ENCODE measurements at places on chromosomes 13 and 19.

GRCh38 chr19:38989066-38989605 lies 13.6 kb upstream of the FBXO17 start:
- DNase-seq: no peak

DNA sequence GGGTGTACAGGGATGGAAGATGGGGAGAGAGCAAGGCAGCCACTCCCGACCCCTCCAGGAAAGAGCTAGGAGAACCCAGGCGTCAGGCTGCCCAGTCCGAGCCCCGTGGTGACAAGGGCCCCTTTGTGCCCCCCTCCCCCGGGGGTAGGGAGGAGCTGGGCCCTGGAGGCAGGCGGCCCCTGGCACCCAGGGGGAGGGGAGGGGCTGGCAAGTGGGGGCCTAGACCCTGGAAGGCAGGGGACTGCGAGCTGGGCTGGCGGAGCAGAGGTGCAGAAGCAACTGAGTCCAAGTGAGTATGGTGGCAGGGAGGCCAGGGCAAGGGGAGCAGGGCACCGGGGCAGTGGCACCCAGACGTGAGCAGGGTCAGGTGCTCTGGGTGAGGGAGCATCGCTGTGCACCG lies at the start of gene MAG:
Gene MAG (plus strand): TSS at position 246 of the 400 bp plus-strand sequence. CDS start 3,248 bp downstream, outside the sequence.
- no peak for DNase-seq

- no peak for DNase-seq
These were observed 171.3 kb downstream of the CACNA1A start for GRCh38 chr19:13334801-13335481.

GRCh38 chr13:45040622-45041021 lies 51.3 kb downstream of the GPALPP1 start:
- no peak for DNase-seq

- no peak for DNase-seq
These were observed 5.6 kb upstream of the DPF1 start for GRCh38 chr19:38229585-38230073.

DNA sequence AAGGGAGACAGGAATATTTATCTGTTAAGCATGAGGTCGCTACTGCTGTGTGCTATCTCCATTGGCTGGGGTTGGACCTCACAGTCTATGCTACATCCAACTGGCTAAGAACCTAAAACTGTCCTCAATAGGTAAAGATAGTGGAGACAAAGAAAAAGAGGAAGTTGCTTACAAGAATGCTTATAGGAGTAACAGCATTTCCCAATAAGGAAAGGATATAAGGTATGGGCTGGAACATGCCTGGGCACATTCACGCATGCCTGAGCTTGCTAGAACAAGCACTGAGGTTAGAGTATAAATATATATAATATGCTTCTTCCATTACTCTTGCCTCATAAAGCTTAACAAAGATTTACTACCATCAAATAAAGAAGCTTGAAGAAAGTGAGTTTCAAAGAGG lies 47.9 kb upstream of the CEACAM21 start:
- no peak for DNase-seq

DNA sequence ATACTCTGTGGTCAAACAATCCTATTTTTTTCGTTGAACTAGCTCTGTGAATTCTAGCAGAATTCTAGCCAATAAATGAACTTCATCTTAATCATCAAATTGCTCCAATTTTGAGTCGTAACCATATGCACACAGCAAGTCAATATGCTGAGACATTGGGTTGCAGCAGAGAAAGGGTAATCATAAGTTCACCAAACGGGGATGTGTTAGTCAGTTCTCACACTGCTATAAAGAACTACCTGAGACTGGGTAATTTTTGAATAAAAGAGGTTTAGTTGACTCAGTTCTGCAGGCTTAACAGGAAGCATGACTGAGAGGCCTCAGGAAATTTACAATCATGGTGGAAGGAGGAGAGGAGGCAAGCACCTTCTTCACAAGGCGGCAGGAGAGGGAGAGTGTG lies 67.7 kb upstream of the ABCC4 start:
- DNase-seq: no peak

- DNase-seq: no peak
These were observed 245.2 kb downstream of the DLEU7 start for GRCh38 chr13:50598338-50598737.

DNA sequence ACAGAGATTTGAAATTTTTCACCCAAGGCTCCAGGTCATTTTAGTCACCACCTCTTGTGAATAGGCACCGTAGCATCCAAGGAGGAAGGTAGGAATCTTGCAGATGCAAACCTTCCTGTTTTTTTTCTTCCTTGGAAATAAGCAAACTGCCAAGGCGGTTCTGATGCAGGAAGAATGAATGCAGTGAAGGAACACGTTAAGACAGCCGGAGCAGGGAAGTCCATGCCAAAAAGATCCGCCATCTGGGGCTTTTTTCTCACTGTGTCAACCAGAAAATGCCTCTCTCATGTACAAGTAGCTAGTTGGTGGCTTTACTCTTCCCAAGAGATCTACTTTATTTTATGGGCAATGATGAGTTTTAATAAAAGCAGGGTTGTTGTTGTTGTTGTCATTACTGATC lies 142.4 kb downstream of the ZIC5 start:
- no peak for DNase-seq
